ENCODE measurements at places on chromosomes 4 and X.

DNA sequence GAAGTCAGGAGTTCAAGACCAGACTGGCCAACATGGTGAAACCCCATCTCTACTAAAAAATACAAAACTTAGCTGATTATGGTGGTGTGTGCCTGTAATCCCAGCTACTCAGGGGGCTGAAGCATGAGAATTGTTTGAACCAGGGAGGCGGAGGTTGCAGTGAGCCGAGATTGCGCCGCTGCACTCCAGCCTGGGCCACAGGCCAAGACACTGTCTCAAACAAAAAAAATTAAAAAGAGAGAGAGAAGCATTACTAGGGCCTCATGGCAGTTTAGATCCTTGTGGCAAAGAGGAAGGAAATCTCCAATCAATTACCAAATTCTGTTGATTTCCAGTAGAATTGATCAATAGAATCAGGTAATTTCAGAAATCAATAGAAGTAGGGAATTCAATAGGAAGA, 16.8 kb upstream of the SLC34A2 start:
- DNase-seq: no peak

DNA sequence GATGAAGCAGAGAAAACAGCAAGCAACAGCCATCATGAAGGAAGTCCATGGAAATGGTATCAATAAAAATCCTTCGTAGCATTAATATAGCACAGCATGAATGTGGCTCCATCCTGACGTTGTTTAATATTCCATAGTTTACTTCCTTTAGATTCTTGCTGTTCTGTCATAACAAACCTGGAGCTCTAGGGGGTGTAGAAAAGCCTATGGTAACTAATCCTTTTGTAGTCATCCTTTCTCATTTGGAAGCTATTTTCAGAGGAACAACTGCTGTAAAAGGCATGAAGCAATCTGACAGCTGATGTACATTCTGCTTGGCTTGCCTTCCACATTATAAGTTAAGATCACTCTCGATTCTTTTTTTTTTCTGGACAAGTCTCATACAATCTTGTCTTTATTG, 914 bp downstream of the MYOZ2 start:
- no peak for DNase-seq

DNA sequence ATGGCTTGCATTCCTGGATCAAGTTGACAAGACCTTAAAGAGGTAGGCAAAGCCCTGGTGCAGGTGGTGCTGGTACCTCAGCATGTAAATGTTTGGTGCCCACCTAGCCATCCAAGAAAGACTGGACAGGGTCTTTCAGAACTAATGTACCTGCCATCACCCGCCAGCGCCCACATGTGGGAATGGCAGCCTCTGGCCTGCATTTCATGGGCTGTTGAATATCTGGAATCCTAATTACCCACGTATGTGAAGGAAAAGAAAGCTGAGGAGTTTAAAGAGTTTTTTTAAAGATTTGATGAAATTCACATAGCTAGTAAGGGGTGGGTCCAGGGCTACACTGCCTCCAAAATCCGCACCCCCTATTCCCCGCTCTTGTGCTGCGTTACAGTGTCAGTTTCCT, 8.6 kb upstream of the CCDC149 start:
- no peak for DNase-seq

- no peak for DNase-seq
Measured at GRCh38 chrX:19886883-19887531, 393 bp downstream of the SH3KBP1 start.

DNA sequence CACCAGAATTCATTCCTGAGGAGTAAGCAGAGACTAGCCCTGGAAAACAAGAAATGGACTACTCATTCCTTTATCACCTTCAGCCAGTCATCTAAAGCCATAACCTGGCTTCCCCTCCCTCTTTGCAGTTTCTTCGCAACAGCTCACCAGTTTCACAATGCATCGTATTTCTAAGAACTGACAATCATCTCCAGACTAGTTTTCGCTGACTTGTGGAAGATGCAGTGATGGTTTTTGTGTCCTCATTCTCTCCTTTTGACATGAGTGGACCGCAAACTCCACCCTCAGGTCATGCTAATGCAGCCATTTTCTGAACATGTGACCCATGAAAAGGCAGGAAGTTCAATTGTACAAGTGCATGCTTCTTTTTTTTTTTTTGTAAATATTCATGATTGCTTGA, 1203.5 kb downstream of the PCDH7 start:
- DNase-seq: no peak
